ENCODE measurements at places on chromosomes 4 and X.
A peak's percentile ranks its signal among the peaks of the same experiment; 100 is the strongest.

DNA sequence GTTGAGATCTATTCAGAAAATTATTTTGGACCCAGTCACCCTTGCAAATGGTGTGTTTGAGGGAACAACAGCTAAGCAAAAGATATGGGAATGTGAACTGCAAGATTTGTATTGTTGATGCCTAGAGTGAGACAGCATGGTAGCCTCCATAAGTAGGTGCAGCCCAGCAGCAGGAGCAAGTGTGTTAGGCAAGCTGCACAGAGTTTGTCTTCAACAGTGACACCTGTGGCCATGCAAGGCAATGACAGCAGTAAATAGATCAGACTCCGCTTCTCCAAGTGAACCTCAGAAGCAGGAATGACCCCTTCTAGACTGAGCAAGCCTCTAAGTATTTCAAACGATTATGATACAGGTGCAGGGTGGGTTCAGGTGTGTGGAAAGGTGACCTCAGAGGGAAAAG, 133.4 kb upstream of the MSX1 start:
- DNase-seq = no peak

DNA sequence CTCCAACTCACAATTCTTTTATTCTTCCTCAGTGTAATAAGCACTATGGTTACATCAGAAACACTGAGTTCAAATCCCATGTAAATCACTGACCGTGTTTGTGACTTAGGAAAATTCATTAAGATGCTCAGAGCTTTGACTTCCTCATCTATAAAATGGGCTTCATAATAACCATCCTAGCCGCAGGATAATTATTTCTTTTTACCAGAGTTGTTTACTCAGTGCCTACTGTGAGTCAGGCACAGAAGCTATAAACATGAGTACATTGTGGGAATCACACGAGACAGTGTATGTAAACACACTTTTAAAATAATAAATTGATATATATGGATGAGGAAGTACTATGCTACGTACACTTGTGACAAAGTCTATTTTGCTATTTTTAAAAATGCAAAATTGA, 296.3 kb upstream of the TENM3 start:
- DNase-seq = peak; percentile 17

DNA sequence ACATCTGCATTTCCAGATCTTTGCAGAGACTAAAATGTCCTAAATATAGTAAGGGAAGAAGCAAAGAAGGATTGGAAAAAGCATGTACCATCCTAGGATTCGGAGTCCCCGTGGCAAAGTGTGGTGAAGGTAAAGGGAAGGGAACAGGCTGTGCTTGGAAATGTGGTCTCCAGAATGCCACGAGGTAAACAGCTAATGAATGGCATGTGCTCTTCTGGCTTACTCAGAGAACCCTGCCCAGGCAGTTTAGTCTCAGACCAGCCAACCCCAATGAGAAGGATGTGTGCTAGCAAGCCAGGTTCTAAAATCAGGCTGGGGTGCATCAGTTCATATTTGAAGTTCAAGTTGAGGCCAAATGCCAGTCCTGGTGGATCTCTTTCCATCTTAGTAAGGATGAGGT, 113.1 kb downstream of the RS1 start:
- DNase-seq = no peak

GRCh38 chr4:113785781-113786180, 24.2 kb upstream of the CAMK2D start:
- no peak for DNase-seq

- no peak for DNase-seq
These were observed 252.3 kb downstream of the NLGN4X start for GRCh38 chrX:5976332-5976731.

- peak; percentile 91 for DNase-seq
These were observed 145.7 kb downstream of the RAPGEF2 start for GRCh38 chr4:159248384-159249178.

DNA sequence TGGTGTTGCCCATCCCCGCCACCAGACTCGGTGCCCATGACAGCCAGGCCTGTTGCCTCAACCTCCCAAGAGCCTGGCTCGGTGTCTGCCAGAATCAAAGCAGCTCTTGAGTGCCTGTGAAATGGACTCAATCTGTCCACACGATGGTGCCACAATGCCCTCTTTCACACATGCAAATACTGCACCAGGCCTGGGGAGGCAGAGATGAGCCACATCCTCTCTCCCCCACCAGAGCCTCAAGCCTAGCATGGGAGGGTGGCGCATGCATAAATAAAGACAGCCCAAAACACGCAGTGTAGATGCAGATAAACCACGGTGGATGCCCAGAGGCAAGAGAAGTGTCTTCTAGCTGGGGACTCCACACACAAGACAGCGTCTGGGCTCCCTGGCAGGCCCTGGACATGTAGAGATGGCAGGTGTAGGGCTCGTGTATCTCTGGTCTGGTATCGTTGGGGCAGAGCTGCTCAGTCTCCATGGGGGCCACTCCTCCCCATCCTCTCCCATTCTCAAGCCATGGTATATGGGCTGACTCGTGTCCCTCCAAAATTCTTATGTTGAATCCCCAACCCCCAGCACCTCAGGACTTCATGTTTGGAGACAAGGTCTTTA, 65.6 kb downstream of the JAKMIP1 start:
- DNase-seq = no peak

DNA sequence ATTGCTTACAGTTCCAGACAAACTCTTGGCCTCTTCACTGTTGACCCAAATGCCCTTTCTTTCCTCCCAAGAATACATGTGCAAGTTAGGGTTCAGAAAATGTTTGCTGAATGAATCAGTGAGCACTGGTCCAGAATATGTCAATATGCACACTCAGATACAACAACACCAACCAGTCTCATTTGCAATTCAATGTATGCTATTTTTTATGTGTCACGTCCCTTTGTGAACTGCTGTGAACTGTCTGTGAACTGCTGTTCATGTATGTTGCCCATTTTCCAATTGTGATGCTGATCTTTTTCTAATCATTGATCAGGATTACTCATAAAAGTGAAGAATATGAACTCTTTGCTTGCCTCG, 17.8 kb downstream of the GAB3 start:
- DNase-seq = no peak
